ENCODE measurements at places on chromosomes 1 and 21.
A peak's percentile ranks its signal among the peaks of the same experiment; 100 is the strongest.

DNA sequence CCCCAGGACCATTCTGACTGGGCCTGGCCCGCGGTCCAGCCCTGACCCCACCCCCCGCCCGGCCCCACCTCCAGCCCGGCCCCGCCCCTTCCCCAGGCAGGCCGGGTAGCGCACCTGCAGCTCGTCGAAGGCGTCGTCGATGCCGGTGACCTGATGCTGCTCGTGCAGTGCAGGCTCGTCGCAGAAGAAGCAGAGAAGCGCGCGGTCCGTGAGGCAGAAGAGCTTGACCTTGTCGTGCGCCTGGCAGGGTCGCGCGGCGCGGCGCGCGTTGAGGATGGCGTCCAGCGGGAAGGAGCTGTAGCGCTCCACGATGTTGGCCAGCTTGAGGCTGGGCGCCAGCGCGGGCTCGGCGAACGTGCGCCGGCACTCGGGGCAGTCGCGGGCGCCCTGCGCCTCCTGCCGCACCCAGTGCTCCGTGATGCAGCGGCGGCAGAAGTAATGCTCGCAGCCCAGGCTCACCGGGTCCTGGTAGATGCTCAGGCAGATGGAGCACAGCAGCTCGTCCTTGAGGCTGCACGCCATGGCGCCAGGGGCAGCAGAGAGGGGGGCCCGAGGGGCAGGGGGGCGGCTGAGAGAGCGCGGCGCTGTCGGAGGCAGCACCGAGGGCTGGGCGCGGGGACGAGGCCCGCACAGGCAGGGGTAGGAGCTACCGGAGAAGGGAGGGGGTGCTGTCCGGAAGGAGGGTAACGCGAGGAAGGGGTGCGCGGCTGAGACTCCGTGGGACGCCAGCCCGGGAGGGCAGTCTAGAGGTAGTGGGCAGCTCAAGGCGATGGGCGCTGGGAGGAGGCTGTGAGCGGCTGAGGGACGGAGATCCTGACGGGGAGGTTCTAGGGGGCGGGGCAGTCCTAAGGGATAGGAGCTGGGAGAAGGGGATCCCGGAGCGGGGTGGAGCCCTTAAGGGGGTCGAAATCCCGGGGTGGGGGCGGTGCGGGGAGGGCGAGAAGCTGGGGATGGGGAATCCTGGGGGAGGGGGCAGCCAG, 642 bp downstream of the TRIM62 start:
- peak overlapping the region; percentile 92 for H3K27ac ChIP-seq
- peaks cover 21% of the 10 kb centered on the region for H3K4me1 ChIP-seq
- DNase-seq = peak; percentile 80
- peaks cover 22% of the 10 kb centered on the region for H3K27me3 ChIP-seq
- peak overlapping the region; percentile 90 for H3K4me3 ChIP-seq

DNA sequence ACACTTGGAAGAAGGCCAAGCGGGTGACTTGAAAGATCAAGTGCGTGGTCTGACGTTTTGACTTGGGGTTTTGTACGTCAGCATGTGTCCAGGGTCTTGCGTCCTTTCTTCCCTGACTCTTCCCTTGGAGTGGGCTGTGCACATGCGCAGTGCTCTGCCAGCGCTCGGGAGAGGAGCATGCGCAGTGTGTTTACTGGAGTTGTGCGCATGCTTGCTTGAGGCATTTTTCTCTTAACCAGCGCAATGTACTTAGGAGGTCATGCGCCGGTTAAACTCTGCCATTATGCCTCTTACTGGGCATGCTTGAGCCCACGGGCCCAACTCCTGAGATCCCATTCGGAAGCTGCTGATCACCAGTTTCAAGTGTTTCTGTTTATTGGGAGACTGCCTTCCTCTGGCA, 242.5 kb upstream of the AJAP1 start:
- H3K4me3 ChIP-seq = no peak overlapping the region
- no peaks in the 10 kb centered on the region for H3K4me1 ChIP-seq
- no peaks in the 10 kb centered on the region for H3K36me3 ChIP-seq
- H3K27ac ChIP-seq = no peak overlapping the region

GRCh38 chr1:54604572-54605370, 18.6 kb downstream of the FAM151A start:
- peak; percentile 49 for DNase-seq
- peaks cover 14% of the 10 kb centered on the region for H3K4me1 ChIP-seq
- no peaks in the 10 kb centered on the region for H3K27me3 ChIP-seq
- H3K4me3 ChIP-seq = no peak overlapping the region
- H3K36me3 ChIP-seq = no peaks in the 10 kb centered on the region

- H3K27me3 ChIP-seq = peaks cover 8% of the 10 kb centered on the region
- no peak for DNase-seq
- no peak overlapping the region for H3K4me3 ChIP-seq
- H3K27ac ChIP-seq = no peak overlapping the region
- no peaks in the 10 kb centered on the region for H3K36me3 ChIP-seq
These were observed 3.2 kb downstream of the SPATA21 start for GRCh38 chr1:16434007-16434406.

GRCh38 chr1:236393681-236394481, at the start of gene EDARADD:
Gene EDARADD, plus strand, starts transcription at chr1:236394286. Its CDS starts 159 bp downstream, at chr1:236394445.
- peaks cover 1% of the 10 kb centered on the region for H3K36me3 ChIP-seq
- H3K4me1 ChIP-seq = peaks cover 20% of the 10 kb centered on the region
- peaks cover 64% of the 10 kb centered on the region for H3K27me3 ChIP-seq
- peak within 1 kb of the TSS; percentile 75 for H3K4me3 ChIP-seq

DNA sequence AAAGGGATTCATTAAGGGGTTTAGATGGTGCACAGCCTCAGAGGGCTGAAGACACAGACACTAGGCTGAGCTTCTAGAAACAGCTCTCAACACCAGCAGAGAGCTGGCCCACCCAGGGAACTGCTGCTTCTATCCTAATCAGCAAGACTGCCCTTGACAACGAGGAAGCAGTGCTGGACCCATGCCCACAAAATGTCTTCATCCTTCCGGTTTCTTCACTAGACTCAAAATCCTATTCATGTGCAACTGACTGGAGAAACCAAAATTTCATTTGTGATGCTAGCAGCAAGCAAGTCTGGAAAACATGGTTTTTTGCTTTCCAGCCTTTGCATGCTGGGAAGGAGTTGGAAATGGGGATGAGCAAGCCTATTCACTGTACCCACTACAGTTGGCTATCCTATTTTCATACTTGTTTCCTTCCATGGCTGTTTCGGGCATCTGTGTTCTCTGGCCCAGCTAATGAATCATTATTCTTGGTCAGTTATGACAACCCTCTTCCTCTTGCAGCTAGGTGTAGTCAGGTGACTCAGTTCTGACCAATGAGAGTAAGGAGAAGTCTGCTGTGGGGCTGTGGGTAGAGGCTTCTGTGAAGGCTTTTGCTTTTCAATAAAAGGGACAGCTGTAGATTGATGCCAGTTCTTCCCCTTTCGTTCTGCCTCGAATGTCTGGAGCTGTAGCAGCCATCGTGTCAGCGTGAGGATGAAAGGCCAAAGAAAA, 14.6 kb upstream of the TMEM61 start:
- peaks cover 9% of the 10 kb centered on the region for H3K27me3 ChIP-seq
- no peak overlapping the region for H3K4me3 ChIP-seq
- H3K27ac ChIP-seq = no peak overlapping the region

DNA sequence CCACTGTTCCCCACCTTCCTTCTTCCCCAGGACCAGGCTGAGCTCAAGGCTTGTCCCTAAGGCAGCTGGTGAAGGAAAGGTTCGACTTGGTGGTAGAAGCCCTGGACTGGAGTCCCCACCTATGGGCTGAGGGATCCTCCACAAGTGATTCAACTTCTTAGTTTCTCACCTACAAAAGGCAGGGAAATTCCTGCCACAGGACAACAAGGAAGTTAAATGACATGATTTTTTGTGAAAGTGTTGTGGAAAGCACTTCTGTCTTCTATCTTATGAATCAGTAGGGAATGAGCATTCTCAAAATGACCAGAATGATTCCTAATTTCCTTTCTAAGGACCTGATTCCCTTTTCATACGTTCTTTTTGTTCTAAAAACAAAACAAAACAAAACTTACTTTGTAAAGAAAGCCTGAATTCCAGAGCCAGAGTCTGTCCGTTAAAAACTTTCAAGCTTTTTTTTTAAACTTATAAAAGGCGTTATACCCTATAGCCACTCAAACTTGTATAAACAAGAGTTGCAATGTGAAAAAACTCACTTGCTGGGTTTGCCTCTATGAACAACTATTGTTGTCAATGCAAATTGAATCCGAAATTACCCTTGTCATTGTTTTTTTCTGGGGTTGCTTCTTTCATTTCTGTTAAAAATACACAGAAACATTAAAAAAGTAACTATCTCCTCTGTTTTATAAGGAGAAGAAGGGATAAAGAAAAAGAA, 12.2 kb downstream of the KCNJ15 start:
- no peak for DNase-seq
- H3K36me3 ChIP-seq = no peaks in the 10 kb centered on the region
- peaks cover 4% of the 10 kb centered on the region for H3K4me1 ChIP-seq
- no peak overlapping the region for H3K27ac ChIP-seq
- peaks cover 4% of the 10 kb centered on the region for H3K27me3 ChIP-seq

DNA sequence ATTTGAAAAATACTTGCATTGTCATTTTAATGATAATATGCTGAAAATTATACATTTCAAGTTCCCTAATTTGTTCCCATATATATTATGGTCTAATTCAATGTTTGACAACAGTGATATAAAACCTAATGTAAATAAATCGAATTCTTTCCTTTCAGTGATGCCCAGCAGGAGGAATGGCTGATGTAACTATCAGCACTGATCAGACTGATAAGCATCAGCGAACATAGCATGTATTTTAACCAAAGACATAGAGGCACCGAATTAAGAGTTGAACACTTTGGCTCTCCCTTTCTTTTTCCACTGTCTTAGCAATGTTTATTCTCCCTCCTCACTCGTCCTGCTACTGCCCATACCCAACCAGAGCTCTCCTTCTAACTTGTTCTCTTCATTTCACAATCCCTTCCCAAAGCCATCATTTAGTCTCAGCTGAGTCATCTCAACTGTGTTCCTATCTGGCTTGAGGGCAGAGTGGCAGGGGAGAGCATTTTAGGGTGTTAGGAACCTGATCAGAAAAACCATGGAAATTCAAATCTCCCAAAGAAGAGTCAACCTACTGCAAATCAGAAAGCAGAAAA, 58.8 kb upstream of the C1orf115 start:
- no peaks in the 10 kb centered on the region for H3K36me3 ChIP-seq
- no peaks in the 10 kb centered on the region for H3K27me3 ChIP-seq
- no peak overlapping the region for H3K4me3 ChIP-seq
- H3K4me1 ChIP-seq = no peaks in the 10 kb centered on the region
- no peak for DNase-seq

DNA sequence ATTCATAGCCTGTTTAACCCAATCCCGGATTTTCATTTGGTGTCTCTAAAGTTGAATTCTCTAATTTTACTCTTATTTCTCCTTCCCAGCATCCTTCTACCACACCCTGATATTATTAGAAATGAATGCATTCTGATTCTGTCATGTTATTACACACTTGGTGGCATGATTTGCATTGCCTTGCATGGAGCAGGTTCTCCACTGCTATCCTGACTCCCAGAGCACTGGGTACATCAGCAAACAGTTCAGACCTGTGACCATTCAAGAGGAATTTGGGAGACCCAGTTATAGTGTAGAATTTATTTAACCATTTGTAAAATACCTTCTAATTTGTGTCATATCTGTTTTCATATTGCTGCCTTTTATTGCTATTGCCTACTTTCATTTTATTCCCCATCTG, 2.6 kb downstream of the LRRC8B start:
- DNase-seq = no peak
- H3K27me3 ChIP-seq = no peaks in the 10 kb centered on the region
- H3K27ac ChIP-seq = no peak overlapping the region
- no peak overlapping the region for H3K4me3 ChIP-seq

GRCh38 chr1:68116643-68117235, 66.3 kb upstream of the DIRAS3 start:
- no peak overlapping the region for H3K27ac ChIP-seq
- H3K27me3 ChIP-seq = no peaks in the 10 kb centered on the region
- H3K36me3 ChIP-seq = no peaks in the 10 kb centered on the region
- DNase-seq = peak; percentile 53

All from activated CD4-positive, alpha-beta T cell treated with anti-CD3 and anti-CD28 coated beads, Interleukin-2, amount 10 ng/mL, durations not matched to agents 7 days and 5 days (primary cell).